Esophagus squamous epithelium (tissue), 5 donors: ENCODE measurements at places on chromosomes 5 and 9.

DNA sequence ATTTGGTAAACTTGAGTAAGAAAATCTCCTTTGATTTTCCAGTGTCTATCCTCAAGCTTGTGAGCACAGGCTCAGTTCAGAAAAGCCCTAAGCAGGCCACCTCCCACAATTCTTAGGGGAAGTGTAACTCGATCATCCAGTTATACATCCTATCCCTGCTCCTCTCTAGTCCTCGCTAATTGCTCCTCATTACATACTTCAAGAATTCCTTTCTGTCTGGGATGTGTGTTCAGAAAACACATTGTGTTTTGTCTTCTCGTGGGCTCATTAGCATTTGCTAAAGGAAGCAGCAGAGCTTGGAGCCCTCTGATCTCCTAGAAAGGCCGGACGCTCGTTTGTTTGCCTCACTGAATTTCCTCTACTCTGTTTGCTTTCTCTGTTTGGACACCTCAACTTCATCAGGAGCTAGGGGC lies 268.2 kb upstream of the RFX3 start:
- no peak for DNase-seq

GRCh38 chr5:130074820-130075219 lies 170.6 kb downstream of the CHSY3 start:
- DNase-seq, result no peak

DNA sequence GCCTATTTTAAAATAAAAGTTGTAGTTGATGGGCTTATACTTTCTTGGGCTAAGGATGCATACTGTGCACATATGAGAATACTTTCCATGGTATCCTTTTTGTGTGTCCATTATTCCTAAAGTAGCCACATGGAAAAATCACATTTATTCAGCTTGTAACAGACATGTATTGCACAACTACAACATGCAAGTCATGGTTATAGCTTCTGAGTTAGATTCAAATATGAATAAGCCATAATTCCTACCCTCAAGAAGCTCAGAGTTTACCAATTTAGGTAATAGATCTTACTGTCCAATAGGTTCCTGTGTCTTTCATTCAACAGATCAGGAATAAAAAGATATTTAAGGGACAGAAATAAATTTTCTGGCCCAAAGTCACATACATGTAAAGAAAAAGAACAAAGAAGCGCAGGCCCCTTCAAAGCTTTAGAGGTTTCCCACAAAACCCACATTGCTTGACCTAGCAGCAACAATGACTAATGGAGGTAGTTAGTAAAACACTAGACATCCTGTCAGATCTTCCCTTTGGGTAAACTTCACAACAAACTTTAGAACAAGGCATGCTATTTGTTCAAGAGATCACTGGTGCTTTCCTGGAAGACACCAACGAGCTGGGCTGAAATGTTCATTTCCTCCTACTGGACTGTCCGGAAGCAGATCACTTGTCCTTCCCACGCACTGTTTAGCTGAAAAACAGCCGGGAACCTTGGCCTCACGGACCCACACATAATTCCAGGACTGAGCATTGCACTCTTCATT lies 78.4 kb upstream of the ITGA1 start:
- no peak for DNase-seq

- DNase-seq, result no peak
Measured at GRCh38 chr5:68551436-68551835, 335.9 kb downstream of the PIK3R1 start.

DNA sequence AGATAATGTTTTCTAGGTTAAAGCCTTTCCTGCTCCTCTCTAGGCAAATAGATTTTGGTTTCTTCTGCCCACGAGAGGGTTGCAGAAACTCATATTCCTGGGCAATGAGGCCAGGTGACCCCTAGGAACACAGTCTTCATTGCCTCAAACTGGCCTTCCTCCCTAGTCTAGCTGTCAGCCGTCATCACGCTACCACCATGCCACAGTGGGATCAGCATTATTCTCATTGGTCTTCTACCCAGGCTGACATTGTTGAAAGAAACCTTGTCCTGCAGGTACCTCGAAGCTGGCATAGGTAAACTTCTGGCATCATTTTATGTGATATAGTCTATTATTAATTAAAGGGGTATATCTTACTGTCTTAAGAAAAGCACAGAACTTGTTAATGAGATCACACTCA lies 51.1 kb downstream of the ELL2 start:
- no peak for DNase-seq

GRCh38 chr5:149429839-149430721 lies 51.0 kb upstream of the IL17B start:
- DNase-seq, result no peak

DNA sequence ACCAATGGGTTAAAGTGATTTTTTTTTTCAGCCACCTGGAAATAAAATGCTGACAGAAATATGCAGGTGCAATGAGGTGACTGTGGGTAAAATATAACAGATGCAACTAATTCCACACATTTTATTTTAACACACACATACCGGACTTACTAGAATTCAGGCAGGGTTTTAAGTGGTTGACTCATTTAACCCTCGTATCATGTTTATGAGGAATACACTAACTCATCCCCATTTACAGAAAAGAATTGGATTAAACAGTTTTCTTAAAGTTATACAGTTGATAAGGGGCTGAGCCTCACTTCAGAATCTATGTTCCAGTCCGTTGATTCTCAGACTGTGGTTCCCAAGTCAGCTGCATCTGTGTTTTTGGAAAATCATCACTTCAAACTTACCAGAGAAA lies 207.5 kb downstream of the CHSY3 start:
- DNase-seq, result no peak

DNA sequence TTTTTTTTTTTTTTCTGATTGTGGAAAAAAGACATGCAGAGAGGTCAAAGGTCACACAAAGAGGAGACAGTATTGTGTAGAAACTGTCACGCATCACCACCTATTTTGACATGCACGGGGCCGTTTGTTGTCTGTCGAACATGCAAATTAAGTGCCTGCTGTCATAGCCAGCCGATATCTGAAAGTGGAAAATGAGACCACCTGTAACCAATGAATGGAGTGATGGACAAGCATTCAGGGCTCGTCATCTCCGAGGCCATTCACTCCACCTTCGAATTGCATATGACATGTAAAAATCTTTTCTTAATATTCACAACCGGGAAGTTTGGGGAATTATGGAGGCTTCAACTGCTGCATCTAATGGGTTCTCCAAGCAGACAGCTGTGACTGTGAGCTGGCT lies 512.2 kb upstream of the ADAMTS16 start:
- DNase-seq, result no peak

DNA sequence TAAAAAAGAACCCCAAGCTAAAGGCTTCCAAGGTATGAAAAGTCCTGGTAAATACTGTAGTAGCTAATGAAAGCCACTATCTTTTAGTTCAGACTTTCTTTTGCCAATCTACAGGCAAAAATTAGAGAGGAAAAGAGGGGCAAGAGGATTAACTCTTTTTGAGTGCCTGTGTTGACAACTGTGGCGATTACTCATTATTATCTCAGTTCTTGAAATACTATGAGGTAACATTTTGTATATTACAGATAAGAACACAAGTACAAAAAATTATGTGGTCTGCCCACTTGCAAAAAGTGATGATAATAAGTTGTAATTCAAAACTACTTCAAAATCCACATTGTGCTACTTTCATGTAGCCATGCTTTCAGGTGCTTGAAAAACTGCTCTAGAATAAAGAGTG lies 144.0 kb downstream of the DTWD2 start:
- DNase-seq, result no peak

DNA sequence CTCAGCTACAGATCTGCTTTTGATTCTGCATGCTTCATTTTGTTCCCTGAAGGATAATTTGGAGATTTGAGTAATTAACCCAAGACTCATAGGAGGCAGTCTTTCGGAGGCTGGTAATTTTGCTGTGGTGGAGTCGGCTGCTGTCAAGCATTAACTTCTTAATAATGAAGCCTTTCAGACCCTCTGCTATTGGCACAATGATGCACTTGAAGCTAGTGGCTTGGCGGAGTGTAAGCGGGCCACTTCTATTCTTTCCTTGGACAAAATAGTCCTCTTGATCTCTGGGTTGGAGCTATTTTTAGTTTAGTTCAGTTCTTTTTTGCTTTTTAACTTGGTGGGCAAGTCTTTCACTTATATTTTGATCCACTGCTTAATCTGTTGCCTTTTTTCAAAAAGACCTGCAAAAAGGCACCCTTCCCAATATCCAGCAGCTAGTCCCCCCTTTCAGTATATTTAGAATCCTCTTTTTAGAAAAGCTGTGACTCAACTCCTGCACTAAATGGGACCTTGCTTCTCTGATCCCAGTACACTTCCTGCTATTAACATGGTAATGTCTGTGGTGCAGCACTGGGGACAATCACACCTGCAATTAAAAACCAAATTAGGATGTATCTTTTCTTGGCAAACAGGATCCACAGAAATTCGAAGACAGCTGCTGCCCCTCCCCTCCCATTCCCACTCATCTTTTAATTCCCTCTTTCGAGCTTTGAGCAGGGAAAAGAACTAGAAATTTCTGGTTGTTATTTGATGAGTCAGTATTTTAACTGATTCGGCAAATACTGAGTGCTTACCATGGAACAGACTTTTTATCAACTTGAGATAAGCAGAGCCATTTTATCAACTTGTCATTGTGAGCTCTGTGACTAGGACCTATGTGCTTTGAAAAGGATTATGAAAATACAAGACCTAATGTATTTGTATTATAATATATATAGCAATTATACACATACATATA lies 169.4 kb upstream of the ANKRD55 start:
- DNase-seq, result no peak

DNA sequence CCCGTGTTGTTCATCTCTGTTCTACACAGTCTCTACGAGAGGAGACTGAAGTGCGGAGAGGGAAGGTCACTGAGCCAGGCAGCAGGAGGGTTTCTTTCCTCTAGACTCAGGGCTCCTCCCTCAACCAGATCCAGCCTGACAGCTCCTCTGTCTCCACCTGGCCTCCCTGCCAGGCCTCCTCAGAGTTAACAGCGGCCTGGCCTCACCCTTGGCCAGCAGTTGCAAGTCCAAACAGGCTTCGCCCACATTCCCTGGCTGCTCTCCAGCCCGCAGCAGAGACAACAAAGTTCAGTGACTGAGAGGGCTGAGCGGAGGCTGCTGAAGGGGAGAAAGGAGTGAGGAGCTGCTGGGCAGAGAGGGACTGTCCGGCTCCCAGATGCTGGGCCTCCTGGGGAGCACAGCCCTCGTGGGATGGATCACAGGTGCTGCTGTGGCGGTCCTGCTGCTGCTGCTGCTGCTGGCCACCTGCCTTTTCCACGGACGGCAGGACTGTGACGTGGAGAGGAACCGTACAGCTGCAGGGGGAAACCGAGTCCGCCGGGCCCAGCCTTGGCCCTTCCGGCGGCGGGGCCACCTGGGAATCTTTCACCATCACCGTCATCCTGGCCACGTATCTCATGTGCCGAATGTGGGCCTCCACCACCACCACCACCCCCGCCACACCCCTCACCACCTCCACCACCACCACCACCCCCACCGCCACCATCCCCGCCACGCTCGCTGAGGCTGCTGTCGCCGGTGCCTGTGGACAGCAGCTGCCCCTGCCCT lies at the start of gene HRCT1:
Gene HRCT1 (plus strand): TSS at position 291 of the 768 bp plus-strand sequence. CDS start 86 bp downstream, at position 377.
- no peak for DNase-seq

- no peak for DNase-seq
Measured at GRCh38 chr5:76219636-76220035, 136.5 kb downstream of the SV2C start.

DNA sequence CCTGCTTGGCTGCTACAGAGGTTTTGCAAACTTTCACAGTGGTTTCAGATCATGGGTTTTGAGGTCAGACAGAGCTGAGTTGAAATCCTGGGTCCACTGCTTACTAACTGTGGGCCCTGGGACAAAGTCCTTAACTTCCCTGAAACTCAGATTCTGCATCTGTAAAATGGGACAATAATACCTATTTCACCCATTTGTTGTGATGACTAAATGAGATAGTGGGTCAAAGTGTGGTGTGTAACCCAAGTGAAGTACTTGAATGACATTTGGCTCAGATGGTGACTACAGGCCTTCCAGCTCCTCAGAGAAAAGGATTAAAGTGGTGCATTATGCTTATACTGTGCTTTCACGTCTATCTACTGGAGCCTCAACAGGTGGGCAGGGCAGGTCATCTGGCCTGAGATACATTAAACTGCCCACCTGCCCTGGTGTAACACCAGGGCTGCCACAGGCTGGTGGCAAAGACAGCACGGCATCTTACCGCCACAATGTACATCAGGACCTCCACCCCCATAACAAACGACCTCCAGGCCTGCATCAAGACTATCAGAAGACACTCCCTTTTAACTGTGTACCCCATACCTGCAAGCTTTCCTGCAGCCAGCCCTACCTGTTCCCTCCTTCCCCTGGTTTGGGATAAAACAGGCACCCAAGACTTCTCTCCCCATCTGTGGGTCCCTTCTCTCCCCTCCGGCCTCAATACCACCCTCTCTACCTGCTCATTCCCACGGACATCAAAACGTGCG lies 846 bp upstream of the TRAF1 start:
- no peak for DNase-seq

GRCh38 chr5:20360263-20360662 lies 372.3 kb upstream of the CDH18 start:
- no peak for DNase-seq

- DNase-seq, result no peak
Measured at GRCh38 chr5:57955511-57955910, 472.9 kb upstream of the ACTBL2 start.

DNA sequence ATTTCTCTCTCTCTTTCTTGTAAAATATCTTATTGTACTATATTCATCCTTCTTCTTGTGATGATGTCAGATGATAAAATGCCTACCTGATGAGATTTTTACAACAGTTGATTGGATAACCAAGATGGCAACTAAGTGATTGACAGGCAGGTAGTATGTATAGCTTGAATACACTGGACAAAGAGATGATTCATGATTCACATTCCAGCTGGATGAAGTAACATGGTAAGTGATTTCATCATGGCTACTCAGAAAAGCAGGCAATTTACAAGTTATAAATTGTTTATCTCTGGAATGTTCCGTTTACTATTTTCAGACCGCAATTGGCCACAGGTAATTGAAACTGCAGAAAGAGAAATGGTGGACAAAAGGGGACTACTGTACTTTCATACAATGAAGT lies 1471.7 kb upstream of the C9orf72 start:
- DNase-seq, result no peak

- DNase-seq, result no peak
Measured at GRCh38 chr9:132356324-132356924, 1.6 kb upstream of the SETX start.

DNA sequence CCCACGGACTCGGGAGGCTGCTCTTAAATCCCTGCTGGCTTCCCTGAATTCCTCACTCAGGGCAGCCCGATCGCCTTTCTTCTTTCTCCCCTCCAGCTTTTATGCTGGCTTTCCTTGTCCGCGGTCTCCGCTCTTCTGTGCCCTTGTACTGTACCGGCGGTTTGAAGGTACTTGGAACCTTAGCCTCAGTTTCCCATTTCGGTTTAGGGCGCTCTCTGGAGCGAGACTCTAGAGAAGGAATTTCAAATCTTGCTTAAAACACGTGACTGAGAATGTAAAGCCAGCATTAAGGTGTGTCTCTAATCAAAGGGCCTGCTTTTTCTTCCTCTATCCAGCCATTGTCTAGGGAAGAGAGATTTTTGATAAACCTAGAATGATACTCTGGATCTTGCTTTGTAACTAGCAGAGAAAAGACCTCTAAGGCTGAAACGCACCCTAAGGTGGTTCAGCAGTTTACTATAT lies 650 bp downstream of the GPR107 start:
- DNase-seq, result no peak

- DNase-seq, result no peak
Measured at GRCh38 chr5:148455185-148455584, 71.4 kb downstream of the FBXO38 start.

GRCh38 chr9:90815944-90816357 lies 14.3 kb downstream of the SYK start:
- DNase-seq, result no peak
